ELF-1 (cell line): ENCODE measurements at places on chromosomes 6 and 20.

DNA sequence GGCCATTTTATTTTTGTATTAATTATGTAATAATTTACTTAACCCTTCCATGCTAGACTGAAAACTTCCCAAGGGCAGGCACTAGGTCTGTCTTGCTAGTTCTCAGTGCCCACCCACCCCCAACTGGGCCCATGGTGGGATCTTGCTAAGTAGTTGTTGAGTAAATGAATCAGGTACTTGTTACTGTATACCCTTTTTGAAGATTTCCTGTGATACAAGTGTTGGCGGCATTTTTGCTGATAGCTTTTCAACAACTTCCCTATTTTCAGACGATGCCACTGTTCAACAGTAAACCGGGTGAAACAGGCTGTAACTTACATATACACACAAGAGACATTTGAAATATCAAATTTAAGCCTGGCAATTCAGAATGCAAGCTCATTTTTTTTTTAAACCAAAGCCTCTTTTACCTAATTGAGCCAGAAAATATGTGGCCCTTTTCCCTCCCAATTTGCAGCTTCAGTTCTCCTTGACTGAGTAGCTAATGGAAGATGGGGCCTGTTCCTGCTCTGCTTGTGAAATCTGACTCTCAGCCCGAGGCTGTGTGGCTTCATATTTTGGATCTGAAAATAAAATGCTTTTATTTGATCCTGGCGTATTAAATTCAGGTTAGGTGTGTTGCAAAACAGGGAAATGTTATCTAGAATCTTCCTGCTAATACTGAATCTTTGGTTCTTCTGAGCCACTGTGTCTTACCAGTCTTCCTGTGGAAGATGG, 288.3 kb downstream of the NRN1 start:
- DNase-seq: no peak

DNA sequence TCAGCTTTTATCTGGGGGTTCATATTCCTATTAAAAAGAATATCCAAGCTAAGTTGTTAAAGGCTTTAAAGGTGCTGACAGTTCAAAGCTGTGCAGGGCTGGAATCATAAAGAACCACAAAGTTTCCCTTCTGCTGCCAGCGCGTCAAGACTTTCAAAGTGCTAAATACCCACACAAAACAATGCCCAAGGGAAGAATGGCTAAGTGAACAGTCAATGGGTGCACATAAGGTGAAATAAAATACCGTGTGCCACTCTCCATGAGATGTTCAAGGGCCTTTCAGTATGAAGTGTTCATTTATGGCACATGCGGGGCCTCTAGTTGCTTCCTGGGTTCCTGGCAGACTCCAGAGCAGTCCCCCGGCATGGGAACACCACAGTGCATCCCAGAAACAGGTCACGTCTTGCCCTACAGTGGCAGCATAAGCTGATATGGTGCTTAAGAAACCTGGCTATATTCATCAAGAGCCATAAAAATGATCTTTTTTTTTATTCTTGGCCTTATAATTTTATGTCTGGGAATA, 14.1 kb downstream of the TXNDC5 start:
- no peak for DNase-seq

- peak; percentile 87 for DNase-seq
Observed at GRCh38 chr20:32470025-32470861, 112.1 kb downstream of the ASXL1 start.

DNA sequence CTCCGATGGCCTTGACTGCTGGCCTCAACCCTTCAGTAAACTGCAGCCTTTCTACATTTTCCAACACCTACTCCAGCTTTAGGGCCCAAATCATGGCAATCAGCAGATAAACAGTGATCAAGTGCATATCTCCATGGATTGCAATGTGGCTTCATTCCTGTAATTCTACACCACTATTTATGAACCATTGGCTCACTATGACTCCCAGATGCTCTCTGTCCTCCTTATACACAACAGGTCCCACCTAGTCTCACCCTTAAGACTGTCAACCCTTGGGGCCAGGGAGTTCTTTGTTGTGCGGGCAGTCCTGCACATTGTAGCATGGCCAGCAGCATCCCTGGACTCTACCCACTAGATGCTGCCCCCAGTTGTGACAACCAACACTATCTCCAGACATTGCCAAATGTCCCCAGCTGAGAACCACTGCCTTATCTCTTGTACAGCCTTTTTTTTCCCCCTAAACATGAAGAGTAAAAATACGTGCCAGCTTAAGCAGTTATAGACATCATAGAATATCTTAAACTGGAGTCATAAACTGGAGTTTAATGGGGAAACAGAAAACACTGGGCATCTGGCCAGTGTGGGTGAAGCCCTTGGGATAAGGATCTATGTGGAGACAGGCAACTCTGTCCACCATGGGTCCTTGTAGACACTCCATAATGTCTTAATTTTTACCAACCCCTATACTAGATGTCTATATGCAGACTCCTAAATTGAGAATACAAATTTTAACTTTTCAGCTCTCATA, 21.1 kb downstream of the MRPL14 start:
- DNase-seq: no peak

- DNase-seq: no peak
Observed at GRCh38 chr6:138956244-138956924, 31.7 kb downstream of the REPS1 start.
